ENCODE measurements at places on chromosomes 12 and 14. TPM values are rescaled to one million over a fixed set of nuclear protein-coding genes. Genes with fewer than 3 reads are reported as not detected.

DNA sequence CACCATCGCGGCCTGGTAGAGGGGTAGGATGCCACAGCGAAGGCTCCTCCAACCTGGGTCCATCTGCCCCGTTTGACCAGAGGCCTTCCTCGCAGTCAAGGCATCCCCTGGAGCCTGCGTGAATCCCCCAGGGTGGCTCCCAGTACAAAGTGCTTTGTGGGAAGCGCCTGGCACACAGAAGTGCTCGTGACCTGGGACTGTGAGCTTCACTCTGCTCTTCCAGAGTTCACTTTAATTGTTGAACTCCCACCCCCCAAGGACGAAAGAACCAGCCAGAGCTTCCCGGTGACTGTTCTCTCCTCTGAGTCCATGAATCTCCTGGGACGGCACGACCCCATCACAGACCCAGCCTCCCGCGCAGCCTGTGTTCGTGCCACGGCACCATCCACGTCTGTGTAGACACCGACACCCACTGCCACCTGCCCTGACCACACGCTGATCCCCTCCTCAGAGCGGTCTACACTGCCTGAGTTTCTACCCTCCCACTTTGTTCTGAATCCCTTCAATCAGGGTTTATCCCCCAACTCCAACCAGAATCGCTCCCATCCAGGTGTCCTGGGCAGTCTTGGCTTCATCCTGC is 15.9 kb downstream of the P2RX2 start:
- H3K36me3 ChIP-seq: peaks cover 22% of the 10 kb centered on the region

Gene LPAR5
- 0.71 TPM for total RNA-seq

Gene PLEKHD1
- total RNA-seq: 0.21 TPM

DNA sequence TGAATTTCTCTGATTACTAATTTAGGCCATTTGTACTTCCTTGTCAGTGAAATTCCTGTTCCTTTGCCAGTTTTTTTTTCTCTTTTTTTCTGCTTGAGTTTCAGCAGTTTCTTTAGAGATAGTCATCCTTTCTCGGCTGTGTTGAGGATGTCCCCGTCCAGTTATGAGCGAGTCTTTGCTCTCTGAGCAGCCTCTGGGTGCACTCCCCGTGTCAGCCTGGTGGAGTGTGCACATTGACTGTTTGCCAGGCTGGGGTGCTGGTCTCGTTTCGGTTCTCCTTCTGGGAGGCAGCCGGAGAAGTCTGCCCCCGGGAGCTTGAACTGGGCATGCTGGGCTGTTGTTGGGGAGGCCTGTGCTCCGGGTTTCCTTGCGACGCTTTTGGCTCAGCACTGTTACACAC is 3.0 kb downstream of the PACS2 start:
- DNase-seq: peak; percentile 48
- H3K4me1 ChIP-seq: peaks cover under 1% of the 10 kb centered on the region
- H3K36me3 ChIP-seq: no peaks in the 10 kb centered on the region

GRCh38 chr12:3897371-3897971 is 24.3 kb upstream of the PARP11 start:
- H3K36me3 ChIP-seq: no peaks in the 10 kb centered on the region
- H3K27me3 ChIP-seq: no peaks in the 10 kb centered on the region
- H3K4me3 ChIP-seq: no peak overlapping the region
- no peaks in the 10 kb centered on the region for H3K4me1 ChIP-seq
